ENCODE measurements at places on chromosomes 16 and 17.

- no peak for DNase-seq
Measured at GRCh38 chr16:11742093-11742535, 543 bp downstream of the TXNDC11 start.

DNA sequence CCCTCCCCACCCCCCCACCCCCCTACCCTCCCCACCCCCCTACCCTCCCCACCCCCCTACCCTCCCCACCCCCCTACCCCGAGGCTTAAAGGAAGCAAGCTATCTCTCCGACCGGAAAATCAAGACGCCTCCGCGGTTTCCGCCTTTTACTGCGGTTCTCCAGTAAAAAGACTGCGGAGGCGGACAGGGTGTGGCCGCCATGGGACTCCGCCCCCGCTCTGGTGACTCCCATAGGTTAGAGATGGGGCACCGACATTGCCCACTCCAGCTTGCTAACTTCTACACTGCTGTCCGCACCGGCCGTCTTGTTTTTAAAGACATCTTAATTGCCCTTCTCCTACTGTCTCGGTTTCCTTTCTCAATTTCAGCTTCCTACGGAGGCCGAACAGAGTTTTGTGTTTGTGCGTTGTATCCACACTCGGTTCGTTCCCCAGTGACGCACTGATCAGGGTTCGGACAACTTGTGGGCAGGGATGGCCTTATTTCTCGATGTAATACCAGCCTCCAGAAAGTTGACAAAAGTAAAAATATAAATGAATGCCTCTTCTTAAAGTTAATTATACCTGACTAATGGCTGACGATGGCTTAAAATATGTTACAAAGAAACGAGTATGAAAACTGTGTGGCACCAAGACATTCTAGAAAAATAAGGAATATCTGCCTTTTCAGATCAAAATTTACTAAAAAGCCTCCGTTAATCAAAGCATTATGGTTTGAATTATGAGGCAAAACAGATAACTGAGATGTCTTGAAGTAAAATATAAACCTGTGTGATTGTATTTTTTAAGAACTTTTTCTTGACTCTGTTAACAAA is 1.1 kb upstream of the ZNF200 start:
- no peak for DNase-seq

DNA sequence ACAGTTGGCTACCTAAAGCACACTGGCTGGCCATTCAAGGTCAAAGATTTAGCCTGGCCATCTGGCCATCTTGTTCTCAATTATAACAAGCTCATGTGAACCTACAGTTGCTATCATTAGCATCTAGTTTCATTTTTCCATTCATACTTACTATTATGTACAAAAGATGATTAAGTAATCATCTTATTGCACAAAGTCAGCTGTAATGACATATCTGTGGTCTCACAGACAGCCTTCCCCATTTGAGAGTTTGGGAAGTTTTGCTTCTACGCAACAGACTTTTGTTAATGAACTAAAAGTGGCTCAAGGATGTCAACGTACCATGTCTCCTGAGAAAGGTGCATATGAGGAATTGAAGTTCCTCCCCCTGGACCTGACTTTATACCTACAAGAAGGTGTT is 51.3 kb downstream of the HS3ST3B1 start:
- DNase-seq, result no peak

- DNase-seq, result peak; percentile 10
Measured at GRCh38 chr17:20103454-20104446, 94.6 kb downstream of the SPECC1 start.

DNA sequence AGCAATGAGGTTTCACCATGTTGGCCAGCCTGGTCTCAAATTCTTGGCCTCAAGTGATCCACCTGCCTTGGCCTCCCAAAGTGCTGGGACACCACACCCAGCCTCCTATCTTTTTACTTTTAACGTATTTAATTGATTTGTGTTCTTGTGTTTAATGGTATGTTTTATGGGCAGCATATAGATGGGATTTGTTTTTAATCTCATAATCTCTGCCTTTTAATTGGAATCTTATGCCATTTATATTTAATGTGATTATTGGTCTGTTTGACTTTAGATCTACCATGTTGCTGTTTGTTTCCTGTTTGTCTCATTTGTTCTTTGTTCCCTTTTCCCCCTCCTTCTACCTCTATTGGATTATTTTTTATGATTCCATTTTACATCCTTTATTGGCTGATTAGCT is 12.2 kb downstream of the SLC26A11 start:
- no peak for DNase-seq

DNA sequence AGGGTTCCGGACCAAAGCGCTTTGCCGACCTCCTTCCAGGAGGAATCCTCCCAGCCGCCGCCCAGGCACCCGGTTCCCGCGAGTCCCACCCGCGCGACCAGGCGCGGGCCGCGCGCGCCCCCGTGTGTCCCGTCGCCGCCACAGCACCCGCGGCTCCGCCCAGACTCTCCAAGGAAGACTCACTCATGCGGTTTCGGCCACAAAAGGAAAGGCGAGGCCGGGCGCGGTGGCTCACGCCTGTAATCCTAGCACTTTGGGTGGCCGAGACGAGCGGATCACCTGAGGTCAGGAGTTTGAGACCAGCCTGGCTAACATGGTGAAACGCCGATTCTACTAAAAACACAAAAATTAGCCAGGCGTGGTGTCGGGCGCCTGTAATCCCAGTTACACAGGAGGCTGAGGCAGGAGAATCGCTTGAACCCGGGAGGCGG is 3.5 kb upstream of the PKMYT1 start:
- peak; percentile 70 for DNase-seq

GRCh38 chr16:70745536-70746025 is 55.4 kb downstream of the VAC14 start:
- DNase-seq, result no peak

DNA sequence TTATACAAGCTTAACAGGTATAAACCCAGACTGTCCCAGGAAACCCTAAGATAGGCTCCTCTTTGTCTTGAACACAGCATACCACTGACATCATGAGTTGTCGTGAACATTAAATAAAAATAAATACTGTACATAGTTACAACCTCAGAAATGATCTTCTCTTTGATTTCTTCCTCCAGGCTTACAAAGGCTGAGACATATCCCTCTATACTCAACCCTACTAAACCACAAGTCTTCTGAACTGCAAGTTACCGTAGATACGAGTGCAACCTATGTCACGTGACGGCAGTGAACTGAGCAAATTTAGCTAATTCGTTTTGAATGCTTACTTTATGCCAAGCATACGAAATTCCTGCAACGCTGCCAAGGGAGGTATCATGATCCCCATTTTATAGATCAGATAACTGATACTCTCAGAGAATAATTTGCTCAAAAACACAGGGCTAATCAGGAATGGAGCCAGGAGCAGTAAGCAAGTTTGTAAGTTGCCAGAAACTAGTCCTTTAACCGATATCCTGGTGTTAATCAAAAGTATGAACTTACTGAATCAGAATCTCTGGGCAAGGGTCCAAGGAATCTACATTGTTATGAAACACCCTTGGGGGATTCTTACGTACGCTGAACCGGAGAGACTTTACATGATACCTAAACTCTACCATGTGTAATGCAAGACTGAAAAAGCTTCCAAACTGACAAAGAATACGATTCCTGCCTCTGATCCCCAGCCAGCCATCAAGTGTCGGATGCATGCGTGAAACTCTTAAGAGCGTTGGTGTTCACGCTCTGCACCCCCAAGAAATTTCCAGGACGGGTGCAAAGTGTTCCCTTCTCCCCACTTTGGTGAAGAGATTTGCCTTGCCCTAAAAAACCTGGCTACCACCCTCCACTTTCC is 106.2 kb downstream of the XYLT1 start:
- DNase-seq, result no peak

- DNase-seq, result no peak
Measured at GRCh38 chr17:49545806-49546545, 29.7 kb upstream of the NXPH3 start.

DNA sequence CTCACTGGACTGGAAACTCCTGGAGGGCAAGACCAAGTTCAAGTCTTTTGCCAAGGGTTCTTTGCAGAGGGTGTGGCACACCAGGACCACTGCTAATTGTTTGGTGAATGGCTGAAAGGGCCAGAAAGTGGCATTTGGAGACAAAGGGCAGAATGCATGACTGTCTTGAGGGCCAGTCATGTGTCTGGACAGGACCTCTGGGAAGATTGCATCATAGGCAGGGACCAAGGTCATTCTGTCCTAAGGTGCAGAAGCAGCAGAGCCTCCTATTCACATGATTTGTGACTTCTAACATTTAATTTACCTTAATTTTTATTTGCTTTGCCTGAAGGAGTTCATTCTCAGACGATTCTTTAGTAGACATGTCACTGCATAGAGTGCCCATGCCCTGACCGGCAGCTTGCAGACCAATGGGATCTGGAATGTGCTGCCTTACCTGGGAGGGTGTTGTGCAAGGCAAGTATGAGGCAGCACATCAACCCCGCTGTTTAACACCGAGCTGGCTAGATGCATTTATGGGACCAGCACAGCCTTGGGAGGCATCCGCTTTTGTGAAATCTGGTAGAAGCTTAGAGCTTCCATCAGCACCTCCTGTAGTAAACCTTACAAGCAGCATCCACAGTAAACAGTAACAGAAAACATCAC is 62.3 kb upstream of the MAF start:
- no peak for DNase-seq

- DNase-seq, result no peak
Measured at GRCh38 chr16:85250147-85250463, 137.8 kb upstream of the CIBAR2 start.

DNA sequence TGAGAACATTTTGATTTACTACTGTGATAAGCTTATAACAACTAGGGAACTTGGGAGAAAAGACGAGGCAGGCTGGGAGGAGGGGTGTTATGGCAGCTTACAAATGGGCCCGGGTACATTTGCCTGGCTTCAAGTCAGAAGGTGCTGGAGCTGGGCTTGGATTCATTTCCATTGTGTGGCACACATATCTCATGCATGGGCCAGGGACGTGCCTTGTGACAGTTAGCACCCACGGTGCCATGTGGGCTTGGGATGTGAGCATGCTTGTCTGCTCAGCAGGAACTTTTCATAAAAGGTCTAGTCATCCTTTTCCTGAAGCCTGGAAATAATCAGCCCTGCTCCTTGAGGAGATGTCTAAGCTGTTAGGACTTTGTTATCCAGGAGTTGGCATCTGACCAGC is 572.2 kb downstream of the CDH13 start:
- DNase-seq, result no peak

GRCh38 chr16:52861614-52862022 is 191.1 kb downstream of the CHD9NB start:
- peak; percentile 50 for DNase-seq

- DNase-seq, result no peak
Measured at GRCh38 chr16:48282636-48283263, 35.4 kb upstream of the ABCC11 start.

DNA sequence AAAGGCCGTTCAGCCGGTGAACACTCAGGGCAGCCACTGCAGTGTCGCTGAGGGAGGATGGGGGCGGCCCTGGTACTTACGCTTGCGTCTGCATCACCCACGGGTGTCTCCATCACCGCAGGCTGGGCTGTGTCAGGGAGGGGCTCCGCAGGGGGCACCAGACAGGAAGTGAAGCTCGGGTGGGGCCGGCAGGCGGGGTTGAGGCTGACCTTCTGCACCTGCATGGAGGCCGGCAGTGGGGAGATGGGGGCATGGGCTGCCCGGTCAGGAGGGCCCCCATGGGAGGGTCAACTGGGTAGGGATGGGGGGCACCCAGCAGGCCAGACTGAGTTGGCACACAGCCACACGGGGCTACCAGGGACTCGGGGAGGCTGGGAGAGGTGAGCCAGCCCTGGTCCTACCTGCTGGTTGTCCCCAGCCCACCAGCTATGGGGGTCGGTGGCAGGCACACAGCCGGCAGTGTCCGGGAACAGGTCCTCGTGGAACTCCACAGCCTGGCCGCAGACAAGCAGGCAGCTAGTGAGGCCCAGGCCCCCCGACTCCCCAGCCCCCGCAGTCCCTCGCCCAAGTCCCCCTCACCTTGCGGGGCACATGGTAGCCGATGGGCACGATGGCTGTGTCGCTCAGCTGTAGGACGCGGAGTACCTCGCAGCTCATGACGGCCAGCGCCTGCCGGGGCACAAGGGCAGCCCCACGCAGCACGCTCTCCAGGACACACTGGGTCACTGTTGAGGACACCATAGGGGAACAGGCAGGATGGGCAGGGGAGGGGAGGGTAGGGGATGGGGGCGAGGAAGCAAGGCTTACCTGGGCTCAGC is 7.2 kb upstream of the VASN start:
- no peak for DNase-seq

GRCh38 chr17:5770441-5771270 is 186.3 kb upstream of the NLRP1 start:
- DNase-seq, result no peak

- DNase-seq, result no peak
Measured at GRCh38 chr17:146546-146945, 9.2 kb downstream of the SCGB1C2 start.

- DNase-seq, result no peak
Measured at GRCh38 chr16:84729716-84730320, 30.0 kb downstream of the USP10 start.

DNA sequence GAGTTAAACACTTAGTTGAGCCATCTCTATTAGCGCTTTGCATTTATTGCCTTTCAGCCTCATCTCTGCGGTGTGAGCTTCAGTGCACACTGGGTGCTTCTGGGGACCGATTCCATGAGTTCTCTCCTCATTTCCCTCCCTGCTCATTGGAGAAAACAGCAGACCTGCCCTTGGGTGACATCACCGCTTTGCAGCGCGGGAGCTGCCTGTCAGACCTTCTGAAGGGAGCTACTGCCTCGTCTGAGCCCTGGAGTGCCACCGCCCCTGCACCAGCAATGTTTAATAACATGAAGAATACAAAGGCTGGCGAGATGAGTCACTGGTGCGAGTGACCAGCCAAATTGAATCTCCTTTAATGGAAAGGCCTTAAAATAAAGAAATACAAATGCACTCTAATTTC is 30.2 kb upstream of the CPPED1 start:
- no peak for DNase-seq

DNA sequence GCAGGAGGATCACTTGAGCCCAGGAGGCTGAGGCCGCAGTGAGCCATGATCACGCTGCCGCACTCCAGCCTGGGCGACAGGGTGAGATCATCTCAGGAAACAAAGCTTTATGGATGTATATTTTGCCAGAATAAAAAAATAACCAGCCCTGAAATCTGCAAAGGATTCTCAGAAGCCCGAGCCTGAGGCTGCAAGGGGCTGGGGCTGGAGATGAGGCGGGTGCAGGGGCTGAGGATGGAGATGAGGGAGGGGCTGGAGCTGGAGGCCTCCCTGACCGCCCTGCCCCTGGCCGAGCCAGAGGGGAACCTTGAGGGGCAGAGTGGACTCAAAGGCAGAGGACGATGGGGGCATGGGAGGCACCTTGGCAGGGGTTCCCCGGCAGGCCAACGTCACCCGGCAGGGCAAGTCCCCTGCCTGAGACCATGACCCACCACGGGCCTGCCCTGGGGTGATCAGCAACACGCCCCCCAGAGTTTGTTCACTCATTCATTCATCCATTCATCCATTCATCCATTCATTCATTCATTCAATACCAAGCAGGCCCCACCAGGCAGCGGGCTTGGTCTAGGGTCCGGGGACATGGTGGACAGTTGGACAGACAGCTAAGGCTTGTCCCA is 32.5 kb downstream of the PIEZO1 start:
- no peak for DNase-seq

Data from right renal pelvis (tissue), 4 donors.